ENCODE measurements at places on chromosomes 4 and X. TPM values are rescaled to one million over a fixed set of nuclear protein-coding genes. Genes with fewer than 3 reads are reported as not detected.

MGAT4D gene
- total RNA-seq = not detected

CLTRN gene
- 0.58 TPM for total RNA-seq

PRDM8 gene
- total RNA-seq = 3.2 TPM

DNA sequence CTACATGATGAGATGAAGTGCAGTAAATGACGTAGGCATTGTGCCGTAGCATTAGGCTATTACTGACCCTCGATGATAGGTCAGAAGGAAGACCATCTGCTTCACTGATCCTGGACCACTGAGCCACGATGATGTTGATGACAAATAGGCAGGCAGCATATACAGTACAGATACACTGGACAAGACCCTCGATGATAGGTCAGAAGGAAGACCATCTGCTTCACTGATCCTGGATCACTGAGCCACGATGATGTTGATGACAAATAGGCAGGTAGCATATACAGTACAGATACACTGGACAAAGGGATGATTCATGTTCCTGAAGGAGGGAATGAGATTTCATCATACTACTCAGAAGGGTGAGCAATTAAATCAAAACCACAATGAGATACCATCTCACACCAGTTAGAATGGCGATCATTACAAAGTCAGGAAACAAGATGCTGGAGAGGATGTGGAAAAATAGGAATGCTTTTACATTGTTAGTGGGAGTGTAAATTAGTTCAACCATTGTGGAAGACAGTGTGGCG, 50.9 kb downstream of the BEND4 start:
- no peak for DNase-seq

- DNase-seq = peak; percentile 1
Measured at GRCh38 chr4:18695733-18696527, 674.4 kb upstream of the LCORL start.

ESX1 gene
- total RNA-seq = not detected

TMEM156 gene
- 11.7 TPM for total RNA-seq

GRCh38 chrX:44305921-44306320, 37.6 kb downstream of the EFHC2 start:
- DNase-seq = no peak

CENPVL3 gene
- total RNA-seq = 0.25 TPM

DNA sequence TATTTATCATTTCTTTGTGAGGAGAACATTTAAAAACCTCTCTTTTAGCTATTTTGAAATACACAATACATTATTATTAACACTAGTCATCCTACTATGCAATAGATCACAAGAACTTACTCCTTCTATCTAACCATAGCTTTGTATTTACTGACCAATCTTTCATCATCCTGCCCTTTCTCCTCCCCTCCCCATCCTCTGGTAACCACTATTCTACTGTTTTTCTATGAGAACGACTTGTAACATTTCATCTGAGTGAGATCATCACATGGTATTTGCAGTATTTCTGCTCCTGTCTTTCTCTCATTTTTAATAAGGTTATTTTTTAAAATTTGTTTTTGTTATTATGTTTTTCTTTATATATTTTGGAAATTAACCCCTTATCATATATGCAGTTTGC, 331.8 kb downstream of the TEX13C start:
- no peak for DNase-seq

DNA sequence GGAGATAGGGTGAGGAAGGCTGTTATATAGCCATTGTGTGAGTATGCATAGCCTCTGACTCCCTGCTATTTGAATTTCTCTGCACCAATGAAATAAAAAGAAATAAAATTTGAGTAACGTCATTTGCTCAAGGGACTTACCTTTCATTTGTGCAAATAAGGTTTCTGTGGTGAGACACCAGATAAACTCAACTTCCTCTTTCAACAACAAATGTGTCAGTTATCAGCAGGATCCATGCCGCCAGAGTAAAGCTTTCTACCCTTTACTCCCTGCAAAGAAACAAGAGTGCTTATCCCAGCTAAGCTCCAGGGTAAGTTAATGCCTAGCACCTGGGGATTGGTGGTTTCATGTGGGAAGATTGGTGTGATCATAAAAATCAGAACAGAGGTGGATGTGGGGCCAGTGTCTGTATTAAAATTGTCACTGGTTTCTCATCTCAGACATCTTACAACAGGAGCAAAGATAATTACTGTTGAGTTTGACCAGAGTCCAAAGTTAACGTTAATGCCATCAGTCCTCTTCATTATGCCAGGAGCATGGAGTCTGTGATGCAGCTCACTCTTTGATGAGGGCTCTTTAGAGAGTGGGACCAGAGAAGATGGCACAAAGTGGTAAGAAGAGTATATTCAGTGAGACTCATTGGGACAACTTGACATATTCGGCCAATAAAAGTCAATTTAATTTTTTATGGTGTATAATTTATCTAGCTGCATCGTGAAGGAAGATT, at the start of gene P2RY10:
TSS of gene P2RY10 (plus strand) at position 206 of the 727 bp plus-strand sequence. CDS start 15,130 bp downstream, outside the sequence.
- DNase-seq = peak; percentile 26

GRCh38 chr4:146883070-146883469, 62.6 kb downstream of the TTC29 start:
- DNase-seq = no peak

- DNase-seq = no peak
Measured at GRCh38 chr4:184275766-184276165, 58.1 kb upstream of the ENPP6 start.

DNA sequence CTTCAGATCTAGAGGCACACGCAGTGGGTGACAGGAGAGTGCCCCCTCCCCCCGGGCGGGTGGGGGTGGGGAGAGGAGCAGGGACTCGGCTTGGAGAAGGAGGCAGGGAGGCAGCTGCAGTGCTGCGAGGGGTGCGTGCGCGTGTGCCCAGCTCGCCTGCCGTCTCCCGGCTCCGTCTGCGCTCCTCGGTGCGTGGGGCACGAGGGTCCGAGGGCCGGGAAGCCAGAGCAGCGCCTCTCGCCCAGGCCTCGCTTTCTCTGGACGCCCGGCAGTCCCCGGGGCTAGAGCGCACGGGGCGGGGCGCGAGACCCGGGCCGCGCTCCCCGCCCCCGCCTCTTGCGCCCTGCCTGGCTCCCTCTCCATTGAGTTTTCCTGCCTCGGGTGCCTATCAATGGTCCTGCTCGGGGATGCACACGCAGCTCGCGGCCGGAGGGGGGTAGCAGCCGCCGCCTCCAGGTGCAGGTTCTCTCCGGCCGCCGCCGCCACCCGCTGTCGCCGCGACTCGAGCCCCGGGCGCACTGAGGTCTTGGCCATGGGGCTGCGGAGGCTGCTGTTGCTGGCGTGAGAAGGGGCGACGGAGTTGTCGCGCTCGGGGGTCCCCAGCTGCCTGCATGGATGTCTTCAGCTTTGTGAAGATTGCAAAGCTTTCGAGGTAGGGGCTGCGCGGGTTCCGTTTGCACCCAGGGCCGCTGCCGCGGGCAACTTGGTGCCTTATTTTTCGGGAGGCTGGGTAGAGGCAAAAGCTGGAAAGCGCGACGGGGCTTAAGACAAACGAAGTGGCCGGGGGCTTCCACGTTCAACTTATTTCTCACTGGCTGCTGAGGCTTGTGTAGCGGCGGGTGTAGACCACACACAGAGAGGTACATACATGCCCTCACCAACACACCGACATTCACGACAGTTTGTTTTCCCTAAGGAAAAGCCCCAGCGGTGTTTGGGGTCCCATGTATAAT, at the start of gene FRMPD4:
TSS of gene FRMPD4 (plus strand) at position 113 of the 953 bp plus-strand sequence. CDS start at position 612, 499 bp downstream.
- DNase-seq = no peak

GRCh38 chrX:43551590-43551989, 104.5 kb upstream of the MAOA start:
- DNase-seq = no peak

DNA sequence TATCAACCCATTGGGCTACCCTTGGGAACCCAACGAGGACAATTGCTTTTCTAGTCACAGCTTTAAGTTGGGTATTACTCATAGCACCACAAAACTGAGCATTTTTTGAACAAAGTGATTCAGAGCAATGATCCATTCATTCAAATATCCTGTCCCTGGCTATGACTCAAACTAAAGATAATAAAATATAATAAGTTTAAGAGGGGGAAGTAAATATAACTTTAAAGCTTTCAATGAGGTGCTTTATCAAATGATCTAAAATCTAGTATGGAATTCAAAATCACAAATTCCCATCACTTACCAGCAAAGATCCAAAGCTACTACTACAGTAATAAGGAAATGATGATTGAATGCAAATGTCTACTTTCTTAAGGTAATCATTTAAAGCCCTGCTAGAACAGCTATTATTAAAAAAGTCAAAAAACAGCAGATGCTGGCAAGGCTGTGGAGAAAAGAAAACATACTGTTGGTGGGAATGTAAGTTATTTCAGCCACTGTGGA, 39.8 kb upstream of the S100G start:
- DNase-seq = no peak

ATP8A1 gene
- 30.7 TPM for total RNA-seq

JADE3 gene
- total RNA-seq = 0.51 TPM

DNA sequence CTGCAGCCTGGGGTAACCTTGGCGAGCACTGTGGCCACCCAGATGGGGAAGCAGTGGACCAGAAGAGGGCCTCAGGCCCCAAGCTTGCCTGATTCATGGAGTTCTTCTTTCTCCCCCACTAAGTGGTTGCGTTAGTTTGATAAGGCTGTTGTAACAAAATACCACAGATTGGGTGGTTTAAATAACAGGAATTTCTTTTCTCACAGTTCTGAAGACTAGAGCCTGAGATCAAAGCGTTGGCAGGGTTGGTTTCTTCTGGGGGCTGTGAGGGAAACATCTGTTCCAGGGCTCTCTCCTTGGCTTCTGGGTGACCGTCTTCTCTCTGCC, 105.7 kb upstream of the GATB start:
- no peak for DNase-seq

PPAT gene
- 44.1 TPM for total RNA-seq

- DNase-seq = no peak
Measured at GRCh38 chr4:83757121-83757621, 221.3 kb downstream of the GPAT3 start.

- no peak for DNase-seq
Measured at GRCh38 chr4:87910795-87911194, 64.7 kb upstream of the SPP1 start.

Measured in activated CD8-positive, alpha-beta T cell treated with anti-CD3 and anti-CD28 coated beads for 36 hours (primary cell).